SJSA1 (cell line): ENCODE measurements at places on chromosomes 4 and X. TPM values are rescaled to one million over a fixed set of nuclear protein-coding genes. Genes with fewer than 3 reads are reported as not detected.

DNA sequence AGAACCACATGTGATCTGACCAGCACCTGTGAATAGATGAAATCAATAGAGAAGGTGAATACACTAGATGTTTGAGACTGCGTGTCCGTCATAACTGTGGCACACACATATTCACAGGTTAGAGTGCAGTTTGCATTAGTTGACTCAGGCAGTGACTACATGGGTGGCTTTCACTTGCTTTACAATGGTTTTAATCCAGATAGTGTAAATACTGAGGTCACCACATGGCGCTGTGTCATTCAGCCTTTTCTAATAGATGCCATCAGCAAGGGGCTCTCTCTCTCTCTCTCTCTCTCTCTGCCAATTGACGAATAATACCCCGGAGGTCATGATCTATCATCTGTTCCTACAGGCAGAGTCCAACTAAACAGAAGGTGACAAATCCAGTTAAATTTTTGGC, 30.7 kb upstream of the FGF13 start:
- no peaks in the 10 kb centered on the region for H3K27me3 ChIP-seq
- peak; percentile 11 for DNase-seq

The GPR78 gene
- 1.5 and 4.6 TPM in 2 replicates for total RNA-seq

The SLC10A7 gene
- total RNA-seq, result 3.7 and 13.8 TPM in 2 replicates

DNA sequence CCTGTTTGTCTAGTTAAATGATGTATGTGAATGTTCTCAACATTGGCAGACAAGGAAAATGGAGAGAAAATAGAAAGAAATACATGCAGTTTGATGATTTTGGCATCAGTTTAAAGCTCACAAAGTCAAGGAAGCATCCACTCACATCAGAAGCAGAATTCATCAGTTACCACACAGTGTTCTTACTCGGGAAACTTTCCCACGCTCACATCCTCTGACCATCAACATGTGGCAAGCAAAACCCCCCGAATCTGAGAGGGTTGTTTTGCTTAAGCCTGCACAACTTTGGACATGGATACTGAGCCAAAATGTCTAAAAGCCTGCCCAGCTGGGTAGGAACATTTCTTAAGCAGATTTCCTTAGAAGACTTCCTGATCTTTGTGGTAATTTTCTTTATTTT, 407.6 kb downstream of the ANKRD50 start:
- H3K27ac ChIP-seq, result no peak overlapping the region
- no peak overlapping the region for H3K4me3 ChIP-seq
- DNase-seq, result no peak
- no peaks in the 10 kb centered on the region for H3K36me3 ChIP-seq
- H3K4me1 ChIP-seq, result no peaks in the 10 kb centered on the region

- no peaks in the 10 kb centered on the region for H3K27me3 ChIP-seq
- H3K4me1 ChIP-seq, result no peaks in the 10 kb centered on the region
- no peak overlapping the region for H3K27ac ChIP-seq
- no peak overlapping the region for H3K4me3 ChIP-seq
- no peaks in the 10 kb centered on the region for H3K36me3 ChIP-seq
These were observed 150.0 kb upstream of the PSAPL1 start for GRCh38 chr4:7584606-7585159.

DNA sequence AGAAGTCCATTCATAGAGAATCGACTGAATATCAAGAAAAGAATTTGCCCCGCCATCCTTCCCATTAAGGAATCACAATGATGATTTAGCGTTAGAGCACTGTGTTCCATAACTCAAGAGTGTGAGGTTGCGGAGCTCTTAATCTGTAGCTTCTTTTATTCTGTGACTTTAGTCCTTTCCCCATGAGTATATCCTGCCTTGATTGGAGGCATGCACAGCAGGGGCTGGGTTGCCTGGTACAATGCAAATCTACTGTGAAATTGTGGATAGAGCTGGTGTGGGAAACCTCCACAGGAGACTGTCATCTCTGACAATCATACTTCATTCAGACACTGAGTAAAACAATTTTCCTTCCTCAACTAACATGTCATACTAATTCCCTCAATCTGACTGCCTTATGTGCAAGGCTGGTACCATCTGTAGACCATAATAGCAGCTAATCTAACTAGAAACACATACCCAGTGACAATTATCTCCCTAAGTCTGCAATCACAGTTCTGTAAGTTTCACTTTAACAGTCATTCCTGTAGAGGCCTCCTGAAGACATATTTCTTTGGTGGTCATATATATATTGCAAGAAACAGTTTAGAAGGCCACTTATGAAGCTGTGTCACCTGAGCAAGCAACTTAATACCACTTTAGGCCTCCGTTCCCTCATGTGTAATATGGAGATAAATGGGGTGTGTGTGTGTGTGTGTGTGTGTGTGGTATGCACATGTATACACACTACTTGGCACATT, 355.2 kb upstream of the FAM241A start:
- DNase-seq, result no peak
- no peak overlapping the region for H3K4me3 ChIP-seq
- no peaks in the 10 kb centered on the region for H3K4me1 ChIP-seq
- no peaks in the 10 kb centered on the region for H3K36me3 ChIP-seq
- no peak overlapping the region for H3K27ac ChIP-seq
- H3K27me3 ChIP-seq, result no peaks in the 10 kb centered on the region

GRCh38 chrX:46235778-46236177, 309.4 kb downstream of the ZNF674 start:
- H3K27ac ChIP-seq, result no peak overlapping the region
- no peaks in the 10 kb centered on the region for H3K36me3 ChIP-seq
- H3K27me3 ChIP-seq, result no peaks in the 10 kb centered on the region
- H3K4me3 ChIP-seq, result no peak overlapping the region
- no peaks in the 10 kb centered on the region for H3K4me1 ChIP-seq

The ZFP42 gene
- not detected in 2 replicates for total RNA-seq

- no peaks in the 10 kb centered on the region for H3K4me1 ChIP-seq
- DNase-seq, result no peak
- no peaks in the 10 kb centered on the region for H3K36me3 ChIP-seq
- no peaks in the 10 kb centered on the region for H3K27me3 ChIP-seq
- no peak overlapping the region for H3K4me3 ChIP-seq
These were observed 736.5 kb upstream of the FTHL17 start for GRCh38 chrX:31808357-31808756.

GRCh38 chr4:79043138-79043537, 103.9 kb upstream of the PAQR3 start:
- no peak for DNase-seq
- no peaks in the 10 kb centered on the region for H3K27me3 ChIP-seq
- H3K4me1 ChIP-seq, result peaks cover 6% of the 10 kb centered on the region; the same call in 1 of the 2 replicates
- H3K27ac ChIP-seq, result no peak overlapping the region
- no peaks in the 10 kb centered on the region for H3K36me3 ChIP-seq

DNA sequence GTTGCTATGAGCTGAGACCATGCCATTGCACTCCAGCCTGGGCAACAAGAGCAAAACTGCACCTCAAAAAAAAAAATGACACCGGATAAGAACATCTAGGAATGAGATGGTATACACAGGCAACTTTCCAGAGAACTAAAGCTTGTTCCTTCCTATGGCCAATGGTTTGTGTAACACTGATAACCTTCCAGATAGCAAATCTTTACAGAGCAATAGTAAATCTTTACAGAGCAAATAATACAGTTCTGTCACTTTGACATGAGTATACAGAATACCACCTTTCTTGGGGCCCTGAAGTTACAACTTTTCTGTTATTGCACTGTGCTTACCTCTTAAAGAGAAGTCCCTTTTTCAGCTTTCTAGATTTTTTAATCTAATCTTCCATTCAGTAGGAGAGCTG, 91.6 kb downstream of the CD99L2 start:
- H3K4me1 ChIP-seq, result no peaks in the 10 kb centered on the region
- DNase-seq, result no peak
- H3K27ac ChIP-seq, result no peak overlapping the region
- H3K4me3 ChIP-seq, result no peak overlapping the region

DNA sequence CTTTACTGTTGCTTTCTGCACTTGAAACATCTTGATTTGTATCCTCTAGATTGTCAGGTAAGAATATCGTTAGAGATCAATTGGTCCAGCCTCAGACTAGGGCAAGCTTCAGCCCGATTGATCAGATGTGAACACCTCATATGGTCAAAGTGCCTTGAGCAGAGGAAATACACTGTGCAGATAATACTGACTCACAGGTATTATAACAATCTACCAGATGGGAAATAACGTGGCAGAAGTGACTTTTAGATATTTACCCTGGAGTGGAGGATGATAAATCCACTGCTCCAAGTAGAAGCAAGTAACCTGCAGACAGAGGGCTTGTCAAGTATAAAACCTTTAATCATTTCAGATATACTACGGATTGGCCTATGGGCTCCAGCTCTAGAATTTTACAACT, 17.9 kb downstream of the VEGFC start:
- H3K36me3 ChIP-seq, result peaks cover 3% of the 10 kb centered on the region; the same call in 1 of the 2 replicates
- no peaks in the 10 kb centered on the region for H3K27me3 ChIP-seq
- H3K4me3 ChIP-seq, result no peak overlapping the region
- no peak overlapping the region for H3K27ac ChIP-seq
- peaks cover 41% of the 10 kb centered on the region for H3K4me1 ChIP-seq

- H3K27me3 ChIP-seq, result no peaks in the 10 kb centered on the region
- DNase-seq, result no peak
- no peak overlapping the region for H3K4me3 ChIP-seq
- no peaks in the 10 kb centered on the region for H3K4me1 ChIP-seq
- H3K27ac ChIP-seq, result no peak overlapping the region
These were observed 458.8 kb upstream of the LCORL start for GRCh38 chr4:18480342-18480741.

DNA sequence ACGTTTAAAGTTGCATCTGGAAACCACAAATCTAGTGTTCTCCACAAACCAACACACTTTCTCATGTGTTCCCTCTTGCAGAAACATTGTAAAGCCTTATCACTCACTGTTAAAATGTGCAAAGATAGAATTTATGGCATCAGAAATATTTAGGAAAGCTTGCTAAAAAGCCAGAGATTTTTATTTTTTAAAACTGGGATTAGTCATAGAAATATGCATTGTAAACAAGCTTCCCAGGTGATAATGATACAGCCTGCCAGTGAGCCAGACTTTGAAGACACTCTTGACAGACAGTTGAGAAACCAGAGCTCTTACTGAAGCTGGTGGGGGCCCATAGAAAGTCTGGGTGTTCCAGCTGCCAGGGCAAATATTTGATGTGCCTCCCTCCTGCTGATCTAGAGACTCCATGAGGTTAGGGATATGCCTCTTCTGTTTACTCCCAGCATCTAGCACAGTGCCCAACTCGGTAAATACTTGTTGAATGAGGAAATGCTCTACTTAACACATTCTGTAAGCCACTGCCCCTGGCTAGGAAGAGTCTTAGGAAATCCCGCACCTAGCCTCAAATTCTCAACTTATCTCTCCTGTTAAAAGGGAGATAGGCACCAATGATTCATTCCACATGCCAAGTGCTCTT, 179.0 kb upstream of the RASGEF1B start:
- no peak overlapping the region for H3K27ac ChIP-seq
- no peaks in the 10 kb centered on the region for H3K36me3 ChIP-seq
- H3K27me3 ChIP-seq, result no peaks in the 10 kb centered on the region
- no peak for DNase-seq

- no peak overlapping the region for H3K27ac ChIP-seq
- DNase-seq, result no peak
- H3K4me3 ChIP-seq, result no peak overlapping the region
- no peaks in the 10 kb centered on the region for H3K36me3 ChIP-seq
These were observed 10.3 kb downstream of the SPATA4 start for GRCh38 chr4:176185051-176185450.

- no peaks in the 10 kb centered on the region for H3K27me3 ChIP-seq
- no peak overlapping the region for H3K27ac ChIP-seq
- no peaks in the 10 kb centered on the region for H3K4me1 ChIP-seq
- no peak for DNase-seq
- H3K36me3 ChIP-seq, result no peaks in the 10 kb centered on the region
- H3K4me3 ChIP-seq, result no peak overlapping the region
These were observed 52.1 kb upstream of the CAPN6 start for GRCh38 chrX:111322231-111322855.

The CYSLTR1 gene
- total RNA-seq, result 0.11 and 0.63 TPM in 2 replicates

GRCh38 chr4:3774253-3774883, 8.2 kb downstream of the ADRA2C start:
- peaks cover 26% of the 10 kb centered on the region for H3K27me3 ChIP-seq
- H3K27ac ChIP-seq, result no peak overlapping the region
- no peak overlapping the region for H3K4me3 ChIP-seq
- H3K36me3 ChIP-seq, result no peaks in the 10 kb centered on the region

The FRG2 gene
- not detected in 2 replicates for total RNA-seq

The CCKAR gene
- total RNA-seq, result not detected in 2 replicates

DNA sequence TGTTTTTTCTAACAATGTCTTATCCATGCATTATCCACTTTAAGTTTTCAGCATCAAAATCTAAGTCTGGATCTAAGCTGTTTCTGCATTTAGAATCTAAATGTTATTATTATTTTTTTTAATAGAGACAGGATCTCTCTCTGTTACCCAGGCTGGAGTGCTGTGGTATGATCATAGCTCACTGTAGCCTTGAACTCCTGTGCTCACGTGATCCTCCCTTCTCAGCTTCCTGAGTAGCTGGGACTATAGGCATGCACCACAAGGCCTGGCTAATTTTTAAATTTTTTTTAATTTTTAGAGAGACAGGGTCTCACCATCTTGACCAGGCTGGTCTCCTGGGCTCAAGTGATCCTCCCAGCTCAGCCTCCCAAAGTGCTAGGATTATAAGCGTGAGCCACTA, 52.7 kb downstream of the WDR19 start:
- no peak overlapping the region for H3K4me3 ChIP-seq
- no peaks in the 10 kb centered on the region for H3K4me1 ChIP-seq
- H3K27me3 ChIP-seq, result no peaks in the 10 kb centered on the region
- H3K36me3 ChIP-seq, result no peaks in the 10 kb centered on the region

GRCh38 chr4:53005149-53005546, 143.0 kb downstream of the RASL11B start:
- no peaks in the 10 kb centered on the region for H3K27me3 ChIP-seq
- peaks cover 4% of the 10 kb centered on the region for H3K4me1 ChIP-seq
- H3K27ac ChIP-seq, result no peak overlapping the region
- DNase-seq, result no peak
- no peaks in the 10 kb centered on the region for H3K36me3 ChIP-seq

- no peak overlapping the region for H3K27ac ChIP-seq
- H3K27me3 ChIP-seq, result no peaks in the 10 kb centered on the region
- peaks cover 7% of the 10 kb centered on the region; the same call in 1 of the 2 replicates for H3K4me1 ChIP-seq
- no peaks in the 10 kb centered on the region for H3K36me3 ChIP-seq
These were observed 11.2 kb downstream of the C1QTNF7 start for GRCh38 chr4:15438939-15439524.

The JAKMIP1 gene
- total RNA-seq, result not detected in 2 replicates

The SMC1A gene
- 34.4 and 43.9 TPM in 2 replicates for total RNA-seq
